Stimulated activated CD4-positive, alpha-beta T cell treated with anti-CD3 and anti-CD28 coated beads, Interleukin-1b, Interleukin-23, amount 100 ng/mL, for 1 hour (primary cell): ENCODE measurements at places on chromosomes 5 and 9.

GRCh38 chr5:170597109-170597751 is 93.4 kb downstream of the KCNIP1 start:
- no peak for DNase-seq

DNA sequence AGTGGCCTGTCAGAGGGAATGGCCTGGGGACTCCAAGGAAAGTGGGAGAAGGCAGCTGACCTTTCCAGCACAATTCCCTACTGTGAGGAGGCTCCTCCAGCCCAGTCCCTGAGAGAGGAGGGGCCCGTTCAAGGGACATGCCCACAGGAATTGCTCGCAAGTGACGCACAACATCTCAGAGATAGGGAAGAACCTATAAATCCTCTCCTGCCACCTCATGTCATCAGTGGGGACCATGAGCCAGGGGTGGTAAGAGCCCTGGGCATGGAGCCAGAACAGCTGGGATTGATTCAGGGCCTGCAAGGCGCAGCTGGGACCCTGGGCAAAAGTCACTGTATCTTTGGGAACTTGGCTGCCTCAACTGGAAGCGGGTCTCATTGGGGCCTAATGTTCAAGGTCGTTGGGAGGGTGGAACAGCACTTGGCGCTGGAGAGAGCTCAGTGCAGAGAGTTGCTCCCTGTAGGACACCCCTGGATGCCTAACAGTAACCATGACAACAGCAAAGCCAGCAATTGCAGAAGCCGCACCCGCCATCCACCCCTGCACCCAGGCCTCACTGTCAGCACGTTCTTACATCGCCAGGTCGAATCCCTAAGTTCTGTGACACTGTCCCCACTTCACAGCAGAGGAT is 41.3 kb upstream of the ORM1 start:
- DNase-seq = no peak

DNA sequence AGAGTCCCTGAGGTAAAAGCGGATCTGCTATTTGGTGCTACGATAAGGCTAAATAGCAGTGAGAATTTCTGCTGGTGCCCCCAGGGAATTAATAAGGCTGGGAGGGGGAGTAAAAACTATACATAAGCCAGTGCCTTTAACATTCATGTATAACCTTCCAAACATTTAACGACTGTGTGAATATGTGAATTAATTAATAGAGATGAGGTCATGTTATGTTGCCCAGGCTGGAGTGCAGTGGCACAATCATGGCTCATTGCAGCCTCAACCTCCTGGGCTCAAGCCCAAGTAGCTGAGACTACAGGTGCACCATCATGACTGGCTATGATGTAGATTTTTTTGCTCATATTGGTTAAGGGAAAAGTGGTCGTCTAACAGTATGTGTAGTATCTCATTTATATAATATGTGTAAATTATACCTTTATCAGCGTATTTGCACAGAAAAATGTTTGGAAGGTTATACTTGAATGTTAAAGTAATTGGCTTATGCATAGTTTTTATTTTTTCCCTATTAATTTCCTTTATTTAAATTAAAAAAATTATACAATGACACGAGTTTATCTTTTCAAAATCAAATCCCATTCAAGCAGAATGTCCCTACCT is 64.6 kb downstream of the EHMT1 start:
- DNase-seq = no peak

GRCh38 chr5:149683964-149684363 is 46.1 kb upstream of the PPARGC1B start:
- no peak for DNase-seq

GRCh38 chr9:561427-561826 is 280.1 kb upstream of the DMRT1 start:
- no peak for DNase-seq

- DNase-seq = no peak
Measured at GRCh38 chr5:174145091-174145490, 99.6 kb downstream of the NSG2 start.

DNA sequence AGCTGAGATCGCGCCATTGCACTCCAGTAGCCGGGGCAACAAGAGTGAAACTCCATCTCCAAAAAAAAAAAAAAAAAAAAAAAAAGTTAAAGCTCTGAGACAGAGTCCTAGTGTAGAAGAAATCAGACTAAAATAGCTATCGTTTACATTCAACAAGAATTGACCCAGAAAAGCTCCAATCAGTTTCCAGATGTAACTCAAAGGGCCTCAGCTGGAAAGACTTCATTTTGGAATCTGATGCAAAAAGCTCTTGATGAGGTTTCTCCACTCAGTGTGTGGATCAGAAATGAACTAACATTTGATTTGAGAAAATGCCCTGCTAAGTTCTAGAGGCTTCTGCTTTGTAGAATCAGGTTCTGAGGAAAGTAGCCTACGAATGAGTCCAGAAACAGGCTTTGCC is 7.2 kb upstream of the C1QTNF2 start:
- DNase-seq = no peak

DNA sequence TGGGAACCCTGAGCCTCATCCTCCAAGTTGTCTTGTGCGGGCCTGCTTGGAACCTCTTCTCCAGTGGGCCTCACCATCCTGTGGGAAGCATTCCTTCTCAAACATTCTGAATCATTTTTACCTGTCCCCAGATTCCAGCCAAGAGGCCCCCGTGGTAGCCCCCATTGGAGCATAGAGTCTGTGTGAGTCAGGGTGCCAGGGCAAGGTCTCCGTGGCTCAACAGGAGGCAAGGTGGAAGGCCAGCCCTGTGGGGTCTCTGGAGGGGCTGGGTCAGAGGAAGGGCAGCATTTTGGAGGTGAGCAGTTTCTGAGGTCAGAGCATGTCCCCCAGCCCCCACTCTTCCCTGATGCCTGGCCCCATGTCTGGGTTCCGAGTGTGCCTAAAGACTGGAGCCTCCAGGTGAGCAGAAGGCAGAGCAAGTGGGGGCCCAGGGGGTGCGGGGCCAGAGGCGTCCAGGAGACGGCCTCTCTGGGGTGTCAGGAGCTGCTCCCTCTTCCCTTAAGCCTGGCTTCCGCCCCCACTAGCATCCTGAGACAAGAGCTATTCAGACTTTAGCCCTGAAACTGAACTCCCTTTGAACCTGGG is 2.1 kb downstream of the CACNA1B start:
- DNase-seq = no peak

DNA sequence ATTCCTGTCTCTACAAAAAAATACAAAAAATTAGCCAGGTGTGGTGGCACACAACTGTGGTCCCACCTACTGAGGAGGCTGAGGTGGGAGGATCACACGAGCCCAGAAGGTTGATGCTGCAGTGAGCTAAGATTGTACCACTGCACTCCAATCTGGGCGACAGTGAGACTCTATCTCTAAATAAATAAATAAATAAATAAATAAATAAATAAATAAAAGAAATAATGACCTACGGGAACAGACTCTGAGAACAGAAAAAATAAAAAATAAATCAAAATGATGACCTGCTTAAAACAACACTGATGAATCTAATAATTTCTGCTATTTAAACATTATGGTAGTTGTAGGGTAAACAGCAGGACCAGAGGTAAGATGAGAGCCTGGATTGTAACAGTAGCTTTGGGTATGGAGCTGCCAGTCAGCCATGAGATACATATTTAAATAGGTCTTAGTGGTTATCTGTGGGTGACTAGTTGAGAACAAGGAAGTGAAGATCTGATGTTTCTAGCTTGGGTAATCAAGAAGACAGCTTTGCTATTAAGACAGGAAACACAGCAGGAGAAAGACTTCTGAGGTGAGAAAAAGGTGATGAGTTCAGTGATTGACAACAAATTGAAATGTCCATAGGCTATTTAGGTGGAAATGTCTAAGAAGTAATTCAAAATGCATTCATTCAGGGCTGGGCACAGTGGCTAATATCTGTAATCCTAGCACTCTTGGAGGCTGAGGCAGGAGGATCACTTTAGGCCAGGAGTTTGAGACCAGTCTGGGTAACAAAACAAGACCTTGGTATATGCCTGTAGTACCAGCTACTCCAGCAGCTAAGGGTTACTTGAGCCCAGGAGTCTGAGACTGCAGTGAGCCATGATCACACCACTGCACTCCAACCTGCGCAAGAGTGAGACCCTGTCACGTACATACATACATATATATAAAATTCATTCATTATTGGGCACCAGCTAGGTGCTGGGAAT is 11.0 kb downstream of the RNF145 start:
- DNase-seq = no peak

DNA sequence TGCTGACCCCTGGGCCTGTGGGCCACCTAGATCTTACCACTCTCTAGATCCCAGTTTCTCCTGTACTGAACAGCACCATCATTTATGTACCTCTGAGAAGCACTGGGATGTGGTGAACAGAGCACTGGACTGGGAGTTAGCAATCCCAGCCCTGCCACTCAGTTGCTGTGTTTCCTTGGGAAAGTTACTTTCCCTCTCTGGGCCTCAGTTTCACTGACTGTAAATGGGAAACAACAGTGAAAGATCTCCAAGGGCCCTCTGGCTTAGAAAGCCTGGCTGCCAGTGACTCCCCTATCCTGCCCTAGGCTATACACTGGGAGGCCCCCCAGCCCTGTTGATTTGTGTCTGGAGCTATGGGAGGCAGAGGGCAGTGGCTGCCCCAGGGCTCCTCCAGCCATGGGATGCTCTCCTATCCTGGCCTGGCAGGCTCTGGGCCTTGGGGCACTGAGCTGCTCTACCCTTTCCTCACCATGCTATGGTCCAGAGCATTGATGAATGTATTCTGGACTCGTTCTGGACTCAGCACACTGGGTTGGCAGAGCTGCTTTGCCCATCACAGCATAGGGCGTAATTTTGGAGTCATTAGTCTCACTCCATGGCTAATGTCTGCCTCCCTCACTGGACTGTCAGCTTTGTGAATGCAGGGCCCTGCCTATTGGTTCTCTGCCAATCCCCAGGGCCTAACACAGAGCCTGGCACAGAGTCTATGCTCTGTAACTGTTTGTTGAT is 99.3 kb downstream of the RGS3 start:
- no peak for DNase-seq

DNA sequence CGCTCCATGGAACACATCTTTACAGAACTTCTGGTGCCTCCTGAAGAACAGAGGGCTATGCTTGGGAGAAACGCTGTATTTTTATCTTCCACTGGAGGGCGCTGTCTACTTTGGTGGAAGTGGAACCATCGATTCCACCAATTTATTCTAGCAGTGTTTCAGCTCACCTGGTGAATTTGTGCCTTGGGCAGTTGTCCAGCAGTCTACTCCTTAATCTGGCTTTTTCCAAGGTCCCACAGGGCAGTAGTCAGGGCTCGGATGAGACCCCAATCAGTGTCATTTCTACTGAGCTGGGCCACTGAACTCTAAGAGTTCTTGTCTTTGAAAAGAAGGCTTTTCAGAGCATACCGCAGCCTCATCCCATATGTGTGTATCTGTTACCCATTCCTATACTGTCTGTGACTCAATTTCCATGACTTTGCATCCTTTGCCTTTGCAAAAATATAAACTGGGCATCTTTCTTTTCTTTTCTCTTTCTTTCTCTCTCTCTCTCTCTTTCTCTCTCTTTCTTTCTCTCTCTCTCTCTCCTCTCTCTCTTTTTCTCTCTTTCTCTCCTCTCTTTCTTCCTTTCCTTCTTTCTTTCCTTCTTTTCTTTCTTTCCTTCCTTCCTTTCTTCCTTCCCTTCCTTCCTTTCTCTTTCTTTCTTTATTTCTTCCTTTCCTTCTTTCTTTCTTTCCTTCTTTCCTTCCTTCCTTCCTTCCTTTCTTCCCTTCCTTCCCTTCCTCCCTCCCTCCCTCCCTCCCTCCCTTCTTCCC is 138.4 kb upstream of the ZNF618 start:
- no peak for DNase-seq

- no peak for DNase-seq
Measured at GRCh38 chr5:61245936-61246335, 83.7 kb upstream of the SMIM15 start.

DNA sequence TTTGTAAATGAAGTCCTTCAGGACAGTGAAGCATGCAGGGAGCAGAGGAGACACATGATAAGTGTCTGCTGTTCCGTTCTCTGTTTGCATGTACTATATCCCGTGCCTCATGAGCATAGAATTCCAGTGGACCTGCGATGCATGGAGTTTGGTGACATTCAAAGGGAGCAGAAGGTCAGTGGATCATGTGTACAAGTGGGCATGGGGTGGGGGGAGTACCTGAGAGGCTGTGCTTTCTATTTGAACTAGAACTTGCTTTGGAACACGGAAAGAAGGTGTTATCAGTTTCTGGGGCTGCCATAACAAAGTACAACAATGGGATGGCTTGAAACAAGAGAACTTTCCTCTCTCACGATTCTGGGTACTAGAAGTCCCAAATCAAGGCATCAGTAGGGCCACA is 5.1 kb upstream of the CCNJL start:
- DNase-seq = no peak

DNA sequence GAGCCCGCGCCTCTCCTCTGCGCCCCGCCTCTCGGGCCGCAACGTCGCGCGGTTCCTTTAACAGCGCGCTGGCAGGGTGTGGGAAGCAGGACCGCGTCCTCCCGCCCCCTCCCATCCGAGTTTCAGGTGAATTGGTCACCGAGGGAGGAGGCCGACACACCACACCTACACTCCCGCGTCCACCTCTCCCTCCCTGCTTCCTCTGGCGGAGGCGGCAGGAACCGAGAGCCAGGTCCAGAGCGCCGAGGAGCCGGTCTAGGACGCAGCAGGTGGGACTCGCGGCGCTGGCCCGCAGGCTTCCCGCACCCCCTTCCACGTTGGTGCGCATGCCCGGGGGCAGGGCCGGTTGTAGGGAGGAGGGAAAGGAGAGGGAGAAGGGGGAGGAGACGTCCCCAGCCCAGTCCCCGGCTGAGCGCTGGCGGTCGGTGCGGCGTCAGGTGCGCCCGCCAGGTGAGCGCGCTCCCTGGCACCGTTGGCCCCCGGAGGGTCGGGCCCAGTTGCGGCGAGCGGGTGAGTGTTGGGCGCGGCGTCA is at the start of gene OCLN:
OCLN (plus strand) TSS at position 400 of the 532 bp plus-strand sequence. CDS start 11,455 bp downstream, outside the sequence.
- no peak for DNase-seq

DNA sequence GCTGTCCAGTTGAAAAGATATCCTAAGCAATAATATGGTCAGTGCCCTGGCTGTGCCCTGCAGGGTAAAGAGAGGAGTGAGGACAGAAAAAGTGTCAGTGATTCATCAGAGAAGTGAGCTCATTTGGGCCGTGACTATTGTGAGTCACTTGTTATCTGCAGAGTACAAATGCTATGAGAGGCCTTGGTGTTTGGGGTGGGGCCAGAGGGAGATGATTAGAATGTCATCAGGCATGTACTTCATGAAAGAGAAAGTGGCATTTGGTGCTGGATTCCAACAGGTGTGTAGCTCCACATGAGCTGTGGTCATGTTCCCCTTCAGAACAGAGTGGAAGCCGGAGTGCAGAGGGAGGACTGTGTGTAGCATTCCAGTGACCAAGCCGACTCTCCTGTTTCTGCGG is 174.1 kb downstream of the KDM4C start:
- no peak for DNase-seq

- no peak for DNase-seq
Measured at GRCh38 chr9:21322911-21323461, 12.2 kb downstream of the KLHL9 start.

DNA sequence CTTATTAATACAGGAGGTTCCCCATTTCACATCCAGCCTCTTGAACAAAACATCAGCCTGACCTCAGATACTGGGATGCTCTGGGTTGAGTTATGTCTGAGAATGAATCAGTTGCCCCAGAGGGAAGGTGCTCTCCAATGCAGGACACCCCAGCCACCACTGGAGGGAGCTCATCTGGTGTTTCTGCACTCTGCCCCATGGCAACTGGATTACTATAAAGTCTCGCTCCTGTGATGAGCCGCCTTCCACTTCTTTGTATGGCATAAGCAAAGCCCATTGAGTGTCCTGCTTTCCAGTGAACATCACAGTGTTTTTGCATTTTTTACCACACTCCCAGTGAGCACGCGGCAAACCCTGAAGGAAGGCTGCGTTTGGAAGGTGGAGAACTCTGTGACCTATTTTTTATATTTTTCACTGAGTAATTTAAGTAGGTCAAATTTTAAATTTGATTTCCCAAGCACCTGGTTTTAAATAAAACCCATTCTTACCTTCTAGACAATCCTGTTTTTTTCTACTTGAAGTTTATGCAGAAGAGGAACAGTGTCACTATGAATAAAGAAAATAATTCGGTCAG is 176.9 kb upstream of the WWC1 start:
- no peak for DNase-seq
